ENCODE measurements at places on chromosomes 11 and 22.

- DNase-seq = no peak
Measured at GRCh38 chr11:132427611-132428010, 1057.2 kb downstream of the NTM start.

- DNase-seq = no peak
Measured at GRCh38 chr11:11416917-11417316, 63.9 kb upstream of the CSNK2A3 start.

GRCh38 chr22:46677323-46678002 is 57.3 kb downstream of the GRAMD4 start:
- no peak for DNase-seq

DNA sequence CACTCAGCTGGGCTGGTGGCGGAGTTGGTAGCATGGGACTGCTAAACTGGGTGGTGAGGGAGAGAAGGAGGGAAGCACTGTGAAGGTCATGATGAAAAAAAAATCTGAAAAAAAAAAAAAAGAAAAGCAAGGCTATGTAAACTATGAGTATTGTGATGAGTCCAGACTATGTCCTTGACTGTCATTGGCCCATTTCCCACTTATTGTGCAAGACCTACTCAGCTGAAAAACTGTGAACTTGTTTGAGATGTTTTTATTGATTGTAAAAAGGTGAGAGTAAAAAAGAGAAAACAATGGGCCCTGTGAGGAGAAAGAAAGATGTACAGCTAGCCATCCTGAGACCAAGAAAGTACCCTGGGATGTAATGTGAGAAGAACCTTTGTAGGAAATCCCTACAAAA is 798.4 kb upstream of the TENM4 start:
- no peak for DNase-seq

DNA sequence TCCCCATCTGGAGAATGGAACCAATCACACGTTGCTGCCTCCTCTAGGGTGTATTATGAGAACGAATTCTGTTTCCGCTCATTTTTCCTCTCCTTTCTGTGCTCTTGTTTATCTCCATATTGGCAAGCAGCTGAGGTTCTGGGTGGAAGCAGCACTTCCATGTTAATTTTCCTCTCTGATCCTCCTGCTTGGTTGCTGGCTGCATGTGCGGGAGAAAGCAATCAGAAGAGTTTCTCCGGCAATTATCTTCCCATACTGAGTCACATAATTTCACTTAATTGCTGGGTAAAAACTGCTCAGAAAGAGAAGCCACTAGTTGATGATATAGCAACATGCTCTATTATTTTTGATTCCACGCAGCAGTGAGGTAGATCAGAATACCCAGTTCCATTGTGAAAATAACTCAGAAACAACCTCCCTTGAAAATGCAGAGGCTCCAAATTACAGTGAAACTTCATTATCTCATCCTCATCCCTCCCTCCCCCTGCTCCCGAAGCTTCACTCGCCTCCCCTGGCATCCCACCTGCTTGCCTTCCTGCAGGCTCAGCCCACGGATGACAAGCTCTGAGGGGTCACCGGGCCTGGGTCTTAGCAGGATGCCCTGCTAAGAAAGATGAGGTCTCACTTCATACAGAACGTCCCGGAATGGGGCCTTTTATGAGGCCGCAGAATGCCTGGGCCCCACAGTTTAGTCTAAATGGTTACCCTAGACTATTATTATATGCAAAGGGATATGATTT is 20.4 kb downstream of the FXYD6 start:
- no peak for DNase-seq

DNA sequence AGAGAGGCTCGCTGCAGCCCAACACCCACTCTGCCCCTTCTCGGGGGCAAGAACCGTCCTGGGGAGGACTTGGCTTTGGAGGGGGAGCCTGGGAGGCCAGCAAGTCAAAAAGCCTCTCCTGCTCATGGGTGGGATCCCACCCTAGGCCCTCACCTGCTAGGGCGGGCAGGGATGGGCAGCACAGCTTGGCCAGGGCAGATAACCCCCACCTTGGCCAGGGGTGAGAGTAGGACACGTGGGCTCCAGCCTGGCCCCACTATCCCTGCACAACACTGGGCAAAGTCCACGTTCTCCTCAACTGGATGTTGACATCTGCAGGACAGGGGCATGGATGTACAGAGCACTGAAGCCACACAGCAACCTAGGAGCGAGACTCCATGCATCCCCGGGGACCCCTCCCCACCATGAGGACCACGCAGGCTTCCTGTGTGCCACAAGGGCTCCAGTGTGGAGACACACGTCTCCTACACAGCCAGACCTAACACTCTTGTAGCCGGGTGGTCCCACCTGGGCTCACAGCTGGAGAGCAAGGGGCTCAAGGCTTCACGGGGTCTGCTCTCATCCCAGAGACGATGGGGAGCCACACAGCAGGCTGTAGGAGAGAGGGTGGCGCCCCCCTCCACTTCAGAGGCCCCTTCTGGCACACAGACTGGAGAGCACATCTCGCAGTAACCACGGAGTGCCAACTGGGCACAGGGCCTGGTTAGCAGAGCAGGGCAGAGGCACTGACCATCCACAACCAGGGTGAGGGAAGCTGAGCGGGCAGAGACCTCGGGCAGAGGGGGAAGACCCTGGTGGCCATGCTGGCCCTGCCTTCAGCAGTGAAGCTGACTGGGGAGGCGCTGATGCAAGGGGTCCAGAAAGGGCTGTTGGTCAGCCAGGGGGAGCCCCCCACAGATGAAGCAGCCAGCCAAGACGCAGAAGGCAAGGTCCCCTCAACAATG is 171.1 kb downstream of the CRYBB2 start:
- no peak for DNase-seq

DNA sequence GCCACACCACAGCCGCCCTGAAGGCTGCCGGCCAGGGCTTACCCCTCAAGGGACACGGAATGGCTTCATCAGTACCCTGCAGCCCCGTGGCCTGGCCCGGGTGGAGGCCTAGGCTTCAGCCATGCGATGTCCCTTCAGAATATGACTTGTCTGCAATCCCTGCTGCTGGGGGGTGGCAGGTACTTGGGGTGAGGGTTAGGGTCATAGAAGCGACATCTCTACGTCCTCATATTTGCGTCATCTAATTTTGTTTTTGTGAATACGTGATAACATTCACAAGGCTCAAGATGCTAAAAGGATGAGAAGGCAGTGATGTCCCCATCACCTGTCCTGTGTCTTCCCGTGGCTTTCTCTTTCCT is 6.4 kb downstream of the CCND1 start:
- no peak for DNase-seq

DNA sequence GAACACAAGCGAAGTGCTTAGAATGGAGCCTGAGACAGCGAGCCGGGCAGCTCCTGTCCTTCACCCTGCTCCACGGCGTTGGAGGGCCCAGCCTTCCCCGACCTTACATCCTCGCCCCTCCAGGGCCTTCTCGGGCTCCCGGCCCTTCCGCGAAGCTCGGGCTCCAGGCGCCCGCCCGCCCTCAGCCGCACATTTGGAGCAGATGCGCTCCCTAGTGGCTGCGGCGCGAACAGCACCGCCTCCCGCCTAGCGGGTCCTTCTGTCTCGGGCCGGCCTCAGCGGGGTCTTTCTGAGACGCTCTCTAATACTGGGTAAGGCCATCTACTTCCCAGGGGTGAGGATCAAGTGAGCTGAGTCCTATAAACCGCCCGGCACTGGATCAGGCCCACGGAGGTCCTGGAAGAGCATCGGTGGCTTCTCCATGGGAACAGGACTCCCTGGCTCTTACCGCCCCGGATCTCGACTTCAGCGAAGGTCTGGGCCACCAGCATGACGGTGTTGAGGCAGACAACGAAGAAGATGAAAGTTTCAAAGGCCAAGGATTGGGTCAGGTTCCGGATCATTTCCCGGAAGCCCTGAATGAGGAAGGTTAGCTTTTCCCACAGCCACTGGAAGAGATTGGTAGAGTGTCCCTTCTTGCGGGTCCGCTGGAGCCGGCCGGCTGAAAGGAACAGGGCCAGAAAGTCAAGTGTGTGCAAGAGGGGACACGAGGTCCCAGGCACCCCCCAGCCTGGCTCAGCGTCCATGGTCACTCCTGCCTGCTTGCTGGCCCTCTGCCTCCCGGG is 3.7 kb downstream of the CATSPER1 start:
- DNase-seq = peak; percentile 71

DNA sequence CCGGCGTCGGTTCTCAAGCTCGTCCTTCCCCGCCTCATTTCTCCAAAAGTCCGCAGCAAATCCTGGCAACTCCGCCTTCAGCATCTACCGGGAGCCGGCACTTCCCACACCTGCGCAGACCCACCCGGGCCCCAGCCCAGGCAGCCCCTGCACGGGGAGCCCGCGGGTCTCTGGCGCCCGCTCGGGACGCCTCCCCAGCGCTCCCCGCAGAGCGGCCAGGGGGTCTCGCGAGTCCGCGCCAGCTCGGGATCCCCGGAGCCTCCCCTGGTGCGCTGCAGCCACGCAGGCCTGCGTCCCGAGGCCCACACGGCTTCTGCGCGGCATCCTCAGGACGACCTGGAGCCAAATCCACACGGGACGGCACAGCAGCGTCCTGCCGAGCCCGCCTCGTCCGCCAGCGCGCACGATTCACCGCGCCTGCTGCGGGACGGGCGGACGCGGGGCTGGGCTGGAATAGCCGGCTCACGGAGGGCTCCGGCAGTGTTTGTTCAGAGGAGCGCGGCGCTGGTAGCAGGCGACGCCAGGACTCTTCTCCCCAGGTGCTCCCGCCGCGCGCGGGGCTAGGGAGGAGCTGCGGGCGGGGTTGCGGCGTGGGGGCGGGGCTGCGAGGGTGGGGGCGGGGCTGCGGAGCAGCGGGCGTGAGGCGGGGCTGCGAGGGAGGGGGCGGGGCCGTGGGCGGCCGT is 816 bp upstream of the PHRF1 start:
- peak; percentile 67 for DNase-seq

GRCh38 chr11:130725421-130726233 is 190.7 kb downstream of the SNX19 start:
- DNase-seq = no peak

DNA sequence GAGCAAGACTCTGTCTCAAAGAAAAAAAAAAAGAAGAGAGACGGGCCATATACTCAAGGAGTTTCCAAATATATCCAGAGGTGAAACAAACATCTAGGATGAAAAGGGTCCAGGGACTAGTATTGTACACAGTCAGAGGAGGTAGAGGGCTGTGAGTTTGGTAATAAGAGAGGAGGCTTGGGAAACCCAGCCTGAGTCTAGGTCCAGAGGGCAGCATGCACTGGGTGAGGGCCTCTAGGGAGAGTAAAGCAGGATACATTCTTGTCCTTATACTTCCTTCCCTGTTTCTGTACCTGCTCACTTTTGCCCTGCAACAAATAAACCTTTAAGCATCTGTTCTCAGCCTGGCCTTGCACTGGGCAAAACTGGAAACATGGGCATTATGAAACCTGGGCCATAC is 31.5 kb downstream of the STIM1 start:
- no peak for DNase-seq

DNA sequence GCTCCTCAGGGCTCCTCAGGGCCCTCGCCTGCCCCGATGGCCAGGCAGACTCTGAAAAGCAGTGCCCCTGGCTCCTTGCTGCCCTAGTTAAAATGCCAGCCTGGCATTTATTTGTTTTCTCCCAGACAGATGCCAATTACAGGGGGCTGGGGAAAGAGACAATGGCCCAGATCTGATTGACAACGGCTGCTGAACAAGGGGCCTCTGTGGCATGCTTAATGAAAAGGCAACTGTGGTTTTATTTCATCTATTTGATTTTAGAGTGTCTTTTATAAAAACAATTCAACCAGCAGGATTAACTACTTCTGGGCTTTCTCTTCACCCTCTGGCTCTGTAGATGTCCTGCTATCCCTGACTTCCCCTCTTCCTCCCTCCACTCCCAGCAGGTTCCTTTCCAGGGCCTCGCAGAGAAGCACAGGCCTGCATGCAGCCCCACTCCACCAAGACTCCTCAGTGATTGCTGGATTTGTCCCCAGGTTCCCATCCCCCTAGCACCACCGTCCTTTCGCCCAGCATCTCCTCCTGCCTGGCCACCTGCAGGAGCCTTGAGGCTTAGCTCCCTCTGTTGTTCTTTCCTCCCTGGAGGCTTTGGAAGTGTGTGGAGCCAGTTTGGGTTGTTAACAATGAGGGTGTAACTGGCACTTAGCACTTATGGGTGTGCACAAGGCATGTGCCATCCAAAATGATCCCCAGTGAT is 171.1 kb downstream of the TENM4 start:
- no peak for DNase-seq

DNA sequence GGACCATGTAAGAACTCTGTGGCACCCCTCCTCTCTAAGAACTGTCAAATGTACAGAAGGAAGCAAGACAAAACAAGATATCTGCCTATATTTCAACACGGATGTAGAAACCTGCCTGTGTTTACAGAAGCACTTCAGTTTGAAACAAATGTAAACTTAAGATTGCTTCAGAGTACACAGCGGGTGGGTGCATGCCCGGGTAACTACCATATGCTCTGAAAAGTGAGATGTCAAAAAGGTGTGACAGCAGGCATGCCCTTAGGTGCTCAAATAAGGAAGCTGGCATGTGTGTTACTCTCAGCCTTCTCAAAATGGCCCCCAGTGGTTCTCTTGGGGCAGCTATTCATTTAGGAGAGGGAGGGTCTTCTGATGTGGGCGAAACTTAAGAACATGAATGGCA is 5.2 kb downstream of the ACP2 start:
- no peak for DNase-seq

GRCh38 chr22:25202290-25202921 is 2.7 kb downstream of the CRYBB3 start:
- DNase-seq = peak; percentile 53

- DNase-seq = no peak
Measured at GRCh38 chr11:31767685-31768084, 43.4 kb downstream of the PAX6 start.

DNA sequence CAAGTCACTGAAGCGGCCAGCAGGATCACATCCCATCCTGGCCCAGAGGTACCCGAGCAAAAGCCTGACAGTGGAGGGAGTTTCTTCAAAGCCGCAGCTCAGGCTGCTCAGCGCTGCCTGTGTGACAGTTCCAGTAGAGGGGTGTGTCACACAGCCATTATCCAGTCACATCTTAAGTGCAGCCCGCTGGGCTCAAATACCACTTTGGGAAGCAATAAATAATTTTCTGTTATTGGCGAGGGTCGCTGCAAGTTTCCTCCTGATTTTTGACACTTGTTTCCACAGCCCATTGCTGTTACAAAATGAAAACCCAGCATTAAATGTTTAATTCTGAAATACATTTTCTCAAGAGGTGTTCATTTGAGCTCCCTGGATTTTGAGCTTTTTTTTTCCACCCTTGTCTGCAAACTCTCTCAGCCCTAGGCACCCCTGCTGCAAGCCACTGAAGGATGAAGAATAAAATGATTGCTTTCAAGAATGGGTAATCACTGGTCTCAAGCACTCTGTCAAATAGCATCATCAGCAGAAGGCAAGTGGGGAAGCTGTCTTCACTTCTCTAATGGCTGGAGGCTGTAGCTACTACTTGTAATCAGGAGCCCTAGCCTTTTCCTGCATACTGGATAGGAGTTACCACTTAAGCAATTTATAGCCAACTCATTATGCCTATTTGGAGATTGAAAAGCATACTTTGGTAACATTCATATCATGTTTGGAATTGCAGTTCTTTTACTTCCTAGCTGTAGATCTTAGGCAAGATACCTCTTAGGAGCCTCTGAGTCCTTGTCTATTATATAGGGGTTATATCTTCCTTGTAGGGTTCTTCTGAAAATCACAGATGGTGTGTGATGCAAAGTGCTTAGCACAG is 373.7 kb downstream of the METTL15 start:
- no peak for DNase-seq

- DNase-seq = no peak
Measured at GRCh38 chr11:86669424-86669823, 3.0 kb downstream of the ME3 start.

Data from common myeloid progenitor, CD34-positive (primary cell).